ENCODE measurements at places on chromosomes 16 and 17.

GRCh38 chr17:37813751-37814150 is 68.9 kb upstream of the HNF1B start:
- no peak for DNase-seq

DNA sequence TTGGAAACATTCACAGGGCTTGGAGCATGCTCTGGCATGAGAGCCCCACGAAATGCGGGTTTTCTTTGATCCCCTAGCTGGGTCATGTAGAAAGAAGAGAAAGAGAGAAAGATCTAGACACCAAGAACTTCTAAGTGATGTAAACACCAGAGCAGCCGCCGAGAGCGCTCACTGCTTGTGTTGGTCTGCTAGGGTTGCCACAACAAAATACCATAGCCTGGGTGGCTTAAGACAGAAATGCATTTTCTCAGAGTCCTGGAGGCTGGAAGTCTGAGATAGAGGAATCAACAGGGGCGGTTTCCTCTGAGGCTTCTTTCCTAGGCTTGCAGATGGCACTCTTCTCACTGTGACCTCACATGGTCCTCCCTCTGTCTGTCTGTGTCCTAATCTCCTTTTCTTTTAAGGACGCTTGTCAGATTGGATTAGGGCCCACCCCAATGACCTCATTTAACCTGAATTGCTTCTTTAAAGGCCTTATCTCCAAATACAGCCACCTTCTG is 139.5 kb downstream of the CYLD start:
- no peak for DNase-seq

GRCh38 chr16:49093939-49094338 is 187.7 kb downstream of the CBLN1 start:
- no peak for DNase-seq

GRCh38 chr17:56023851-56024250 is 129.4 kb upstream of the ANKFN1 start:
- no peak for DNase-seq

DNA sequence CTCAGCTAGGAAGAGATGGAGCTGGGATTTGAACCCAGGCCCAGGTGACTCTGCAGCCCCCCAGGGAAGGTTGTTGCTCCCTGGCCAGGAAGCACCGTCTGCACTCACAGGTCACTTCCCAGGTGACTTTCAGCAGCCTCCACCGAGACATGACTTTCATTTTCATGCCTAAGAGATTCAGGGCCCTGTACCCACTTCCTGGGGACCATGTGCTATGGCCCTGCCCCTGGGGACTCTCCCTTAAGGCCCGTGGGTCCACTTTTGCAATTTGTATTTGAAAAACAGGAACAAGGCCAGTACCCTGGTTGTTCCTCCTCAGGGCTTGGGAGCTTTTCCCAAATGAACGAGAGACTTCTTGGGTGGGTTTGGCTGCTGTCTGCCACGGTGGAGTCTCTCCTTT is 191.0 kb downstream of the IRF8 start:
- no peak for DNase-seq

DNA sequence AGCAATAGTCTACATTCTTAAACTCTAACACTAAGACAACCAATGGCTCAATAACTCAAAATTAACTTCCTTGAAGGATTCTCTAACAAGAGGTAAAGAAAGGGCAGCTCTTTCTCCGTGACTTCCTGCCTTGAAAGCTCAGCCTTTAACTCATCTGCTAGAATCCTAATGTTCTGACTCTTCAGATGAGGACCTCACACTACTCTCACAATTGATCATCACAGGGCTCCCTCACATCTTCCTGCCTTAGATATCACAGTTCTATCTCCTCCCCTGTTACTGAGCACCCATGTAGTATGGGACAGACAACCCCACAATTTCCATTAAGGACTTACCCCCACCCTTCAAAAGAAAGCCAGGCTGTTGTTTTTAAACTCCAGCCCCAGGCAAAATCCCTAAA is 33.5 kb downstream of the SMURF2 start:
- no peak for DNase-seq

DNA sequence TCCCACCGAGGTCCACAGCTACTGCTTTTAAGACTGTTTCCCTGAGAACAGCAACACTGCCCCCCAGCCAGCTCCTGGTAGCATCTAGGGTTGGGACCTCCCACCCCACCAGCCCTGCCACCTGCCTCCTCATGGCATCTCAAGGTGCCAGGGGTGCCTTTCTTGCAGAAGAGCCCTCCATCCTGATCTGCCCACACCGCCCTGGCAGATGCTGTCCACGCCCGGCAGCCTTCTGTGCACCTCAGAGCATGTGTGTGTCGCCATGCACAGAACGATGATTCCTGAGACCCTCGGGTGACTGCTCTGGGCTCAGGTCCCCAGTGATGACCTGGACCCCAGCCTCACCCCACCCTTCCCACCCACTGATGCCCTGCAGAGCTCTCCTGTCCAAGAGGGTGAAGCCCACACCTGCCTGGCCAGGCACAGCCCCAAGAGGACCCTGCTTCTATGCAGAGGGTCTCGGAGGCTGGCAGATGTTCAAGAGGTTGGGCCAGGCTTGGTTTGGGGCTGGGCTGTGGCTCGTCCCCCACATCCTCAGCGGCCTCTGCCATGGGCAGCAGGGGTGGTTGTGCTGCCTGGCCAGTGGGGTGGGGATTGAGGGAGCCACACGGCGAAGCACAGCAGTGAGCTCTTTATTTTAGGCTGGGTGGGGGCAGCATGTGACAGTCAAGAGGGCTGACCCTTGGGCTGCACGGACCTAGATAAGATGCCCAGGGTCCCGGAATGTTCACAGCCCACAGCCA is 5.2 kb upstream of the SPATA2L start:
- DNase-seq = no peak

- DNase-seq = no peak
These were observed 1332.3 kb downstream of the CDH11 start for GRCh38 chr16:63789603-63790002.

DNA sequence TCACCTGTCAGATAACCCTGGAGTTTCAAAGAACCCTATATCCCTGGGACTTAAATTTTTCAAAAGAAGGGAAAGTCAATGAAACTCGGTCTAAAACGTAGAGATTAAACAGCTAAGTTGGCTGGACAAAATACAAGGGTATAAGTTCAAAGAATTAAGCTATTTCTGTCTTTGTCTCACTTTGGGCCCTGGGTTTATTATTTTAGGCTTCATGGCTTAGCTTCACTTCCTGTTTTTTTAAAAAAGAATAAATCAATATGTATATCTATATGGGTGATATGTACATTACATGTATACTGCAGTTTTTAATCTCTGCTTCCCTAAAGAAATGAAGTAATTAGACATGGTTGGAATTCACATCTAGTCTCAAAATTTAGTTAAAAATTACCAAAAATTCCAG is 132.3 kb downstream of the TRIM37 start:
- DNase-seq = no peak

All from NCI-H1417 treated with DMSO at 0.1 percent for 48 hours (cell line).